ENCODE measurements at places on chromosomes 5 and 9. TPM values are rescaled to one million over a fixed set of nuclear protein-coding genes. Genes with fewer than 3 reads are reported as not detected.

- no peak for DNase-seq
Observed at GRCh38 chr9:93513606-93514005, 60.2 kb upstream of the FAM120AOS start.

DNA sequence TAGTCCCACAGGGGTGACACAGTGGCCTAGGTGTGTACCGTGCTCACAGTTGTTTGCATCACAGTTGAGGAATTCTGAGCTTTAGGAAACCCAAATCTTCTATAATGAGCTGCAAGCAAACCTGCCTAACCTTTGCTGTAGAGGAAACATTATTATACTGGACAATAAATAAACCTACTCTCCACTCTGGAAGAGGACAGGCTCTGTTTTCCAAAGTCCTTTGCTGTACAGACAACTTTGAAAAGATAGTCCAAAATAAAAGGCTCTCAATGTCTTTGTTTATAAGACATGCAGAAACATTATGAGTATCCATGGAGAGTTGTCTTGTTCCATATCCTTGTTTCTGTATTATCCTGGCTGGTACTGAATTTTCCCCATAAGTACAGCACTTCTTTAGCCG, 29.4 kb downstream of the ZNF131 start:
- no peak for DNase-seq

DNA sequence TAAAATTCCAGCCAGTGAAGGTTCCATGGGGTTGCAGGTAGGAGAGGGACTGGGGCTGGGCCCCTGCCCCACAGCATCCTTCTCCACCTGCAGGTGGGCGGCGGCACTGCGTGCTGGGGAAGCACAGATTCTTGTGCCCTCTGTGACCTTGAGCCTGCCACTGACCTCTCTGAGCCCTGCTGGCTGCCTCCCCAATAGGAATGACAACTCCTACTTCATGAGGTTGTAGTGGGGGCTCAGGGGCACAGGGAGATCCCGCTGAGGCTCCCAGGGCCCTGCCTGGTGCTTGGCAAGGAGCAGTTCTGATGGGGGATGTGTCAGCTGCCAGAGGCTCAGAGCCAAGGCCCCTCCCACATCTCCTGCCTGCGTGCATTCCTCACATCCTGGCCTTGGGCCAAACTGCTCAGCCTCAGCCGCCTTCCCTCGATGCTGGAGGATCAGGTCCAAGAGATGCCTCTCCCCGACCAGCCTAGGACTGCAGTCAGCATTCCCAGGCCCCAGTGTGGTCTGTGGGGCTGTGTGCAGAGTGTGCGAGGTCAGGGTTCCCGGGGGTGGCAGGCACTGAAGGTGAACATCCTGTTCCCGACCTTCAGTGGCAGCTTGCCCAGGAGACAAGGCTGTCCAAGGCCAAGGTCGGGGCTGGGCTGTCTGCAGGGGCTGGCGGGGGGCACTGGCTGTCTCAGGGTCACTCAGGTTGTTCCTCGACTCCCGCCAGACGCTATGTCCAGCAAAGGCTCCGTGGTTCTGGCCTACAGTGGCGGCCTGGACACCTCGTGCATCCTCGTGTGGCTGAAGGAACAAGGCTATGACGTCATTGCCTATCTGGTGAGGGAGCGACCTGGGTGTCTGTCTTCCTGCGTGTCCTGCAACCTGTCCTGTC, 7.0 kb downstream of the ASS1 start:
- peak; percentile 88 for DNase-seq

GRCh38 chr9:85089188-85089969, 419.9 kb downstream of the NTRK2 start:
- DNase-seq: no peak

DNA sequence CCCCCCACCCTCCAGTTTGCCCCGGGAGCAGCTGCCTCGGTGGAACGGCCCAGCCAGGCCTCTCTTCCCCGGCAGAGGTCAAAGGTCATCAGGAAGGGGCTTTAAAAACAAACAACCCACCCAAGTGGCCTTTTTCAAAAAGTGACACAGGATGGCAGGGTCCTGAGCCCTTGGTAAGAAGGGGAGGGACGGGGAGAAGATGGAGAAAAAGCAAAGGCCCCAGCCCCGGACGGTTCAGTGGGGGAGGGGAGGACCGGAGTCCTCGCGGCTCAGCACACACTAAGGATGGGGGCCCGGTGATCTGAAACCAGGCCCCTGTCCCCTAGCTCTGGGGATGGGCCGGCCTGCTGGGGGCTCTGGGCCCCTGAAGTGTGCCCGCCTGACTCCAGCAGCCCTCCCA, 1.1 kb downstream of the PRRX2 start:
- DNase-seq: no peak

DNA sequence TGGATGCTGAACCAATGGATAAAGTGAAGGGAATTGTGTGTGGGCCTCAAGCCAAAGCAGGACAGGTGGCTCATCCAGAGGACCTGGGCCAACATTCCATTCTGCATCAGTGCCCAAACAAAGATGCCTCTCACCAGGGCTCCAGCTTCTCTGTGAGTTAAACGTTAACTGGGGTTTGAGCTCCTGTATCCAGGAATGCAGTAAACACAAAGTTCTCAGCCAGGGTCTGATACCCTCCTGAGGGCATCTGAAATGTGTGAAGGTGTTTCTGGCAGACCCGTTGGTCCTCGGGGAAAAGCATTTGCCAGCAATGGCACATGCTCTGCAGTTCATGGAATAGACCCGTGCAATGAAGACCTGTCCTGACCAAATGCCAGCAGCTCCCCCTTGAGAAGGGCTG, 33.9 kb upstream of the AOPEP start:
- DNase-seq: no peak

DNA sequence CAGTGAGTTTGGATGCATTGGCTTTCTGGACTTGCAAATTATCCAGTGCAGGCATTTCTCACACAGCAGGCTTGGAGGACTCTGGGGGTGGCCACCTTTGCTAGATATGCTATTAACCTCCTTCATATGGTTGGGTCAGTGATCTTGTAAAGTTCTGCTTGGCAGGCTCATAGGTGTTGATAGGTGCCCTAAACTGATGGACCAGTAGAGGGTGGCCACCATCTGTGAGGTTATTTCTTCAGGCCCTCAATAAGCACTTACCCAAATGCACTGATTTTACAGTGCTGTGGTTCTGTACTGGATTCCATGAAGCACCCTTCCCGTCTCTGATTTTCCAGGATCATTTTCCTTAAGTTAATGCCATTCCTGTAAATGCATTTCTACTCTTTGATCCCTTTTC, 216.3 kb downstream of the COMMD10 start:
- no peak for DNase-seq

DNA sequence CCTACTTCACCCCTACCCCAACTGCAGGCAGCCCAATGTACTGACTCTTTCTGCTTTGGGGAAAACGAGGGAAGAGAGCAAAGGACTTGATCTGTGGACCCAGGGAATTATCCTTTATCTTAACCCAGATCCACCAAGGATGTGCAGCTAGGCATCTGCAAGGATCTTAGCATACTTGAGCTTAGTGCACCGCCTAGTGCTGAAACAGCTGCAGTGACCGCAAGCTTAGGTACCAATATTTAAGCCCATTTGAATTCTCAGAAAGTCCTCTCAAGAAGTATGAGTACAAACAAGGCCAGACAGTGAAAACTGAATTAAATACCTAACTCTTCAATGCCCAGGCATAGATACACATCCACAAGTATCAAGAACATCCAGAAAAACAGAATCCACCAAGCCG, 576.7 kb upstream of the ADAMTS16 start:
- DNase-seq: peak; percentile 76

DNA sequence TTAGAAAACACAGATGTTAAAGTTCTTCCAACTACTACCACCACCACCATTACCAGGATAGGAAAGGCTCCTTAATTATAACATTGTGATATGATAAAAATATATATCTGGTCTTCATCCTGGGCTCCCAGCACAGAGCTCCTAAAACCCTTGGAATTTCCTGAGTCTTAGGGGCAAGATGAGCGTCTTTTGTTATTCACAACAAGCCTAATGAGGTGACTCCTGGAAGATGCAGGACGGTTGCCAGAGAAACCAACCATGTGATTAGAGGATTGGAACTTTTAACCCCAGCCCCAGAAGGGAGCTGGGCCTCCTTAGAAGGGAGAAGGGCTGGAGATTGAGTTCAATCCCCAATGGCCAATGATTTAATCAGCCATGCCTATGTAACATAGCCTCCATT, 148.0 kb upstream of the ADRA1B start:
- DNase-seq: no peak

GRCh38 chr5:57721226-57721625, 238.6 kb upstream of the ACTBL2 start:
- no peak for DNase-seq

DNA sequence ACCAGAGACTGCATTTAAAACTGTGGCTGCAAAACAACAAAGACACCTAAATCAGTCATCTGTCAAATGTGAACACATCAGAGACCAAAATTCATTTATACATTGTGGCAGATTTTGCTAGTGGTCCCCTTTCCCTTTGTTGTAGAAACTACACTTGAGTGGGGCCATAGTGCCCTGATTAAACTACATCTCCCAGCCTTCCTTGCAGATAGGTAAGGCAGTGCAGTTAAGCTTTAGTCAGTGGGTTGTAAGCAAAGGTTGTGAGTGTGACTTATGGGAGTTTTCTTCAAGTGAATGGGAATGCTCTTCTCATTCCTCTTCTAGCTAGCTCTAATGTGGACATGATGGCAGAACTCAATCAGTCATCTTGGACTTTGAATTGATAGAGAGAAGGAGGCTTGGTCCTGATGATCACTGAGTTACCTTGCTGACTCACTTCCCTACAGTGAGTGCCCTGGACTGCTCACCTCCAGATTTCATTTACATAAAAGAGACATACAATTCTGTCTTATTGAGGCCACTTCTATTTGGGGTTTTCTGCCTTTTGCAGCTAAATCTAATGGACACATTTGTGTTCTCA, 35.2 kb upstream of the SPARC start:
- DNase-seq: no peak

GRCh38 chr9:93590609-93591234, 14.3 kb downstream of the PHF2 start:
- DNase-seq: no peak

GRCh38 chr9:84793251-84793650, 123.7 kb downstream of the NTRK2 start:
- DNase-seq: no peak

- DNase-seq: no peak
Observed at GRCh38 chr5:29935371-29935770, 1258.1 kb upstream of the CDH6 start.

DNA sequence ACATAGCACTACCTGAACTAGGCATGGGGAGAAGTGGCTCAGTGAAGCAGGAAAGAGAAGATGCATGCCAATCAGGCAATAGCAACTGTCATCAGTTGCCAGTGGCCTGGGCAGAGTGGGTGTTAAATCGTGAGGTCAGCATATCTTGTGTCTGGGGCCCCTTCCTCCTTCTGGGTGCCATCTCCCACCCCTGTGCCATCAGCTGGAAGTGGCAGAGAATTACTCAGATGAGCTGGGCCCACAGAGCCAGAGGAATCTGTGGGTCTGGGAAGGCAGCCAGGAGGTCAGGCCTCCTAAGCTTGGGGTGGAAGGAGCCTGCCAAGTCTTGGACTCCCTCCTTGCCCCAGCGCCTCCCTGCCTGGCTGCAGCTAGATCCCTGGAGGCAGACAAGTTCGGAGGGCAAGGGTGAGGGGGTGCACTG, 66.5 kb downstream of the GALNT12 start:
- DNase-seq: peak; percentile 57

GRCh38 chr5:16869821-16870796, 66.0 kb downstream of the MYO10 start:
- peak; percentile 75 for DNase-seq

- no peak for DNase-seq
Observed at GRCh38 chr9:79409182-79409823, 162.5 kb upstream of the TLE4 start.

GRCh38 chr5:57816108-57816507, 333.5 kb upstream of the ACTBL2 start:
- peak; percentile 69 for DNase-seq

DNA sequence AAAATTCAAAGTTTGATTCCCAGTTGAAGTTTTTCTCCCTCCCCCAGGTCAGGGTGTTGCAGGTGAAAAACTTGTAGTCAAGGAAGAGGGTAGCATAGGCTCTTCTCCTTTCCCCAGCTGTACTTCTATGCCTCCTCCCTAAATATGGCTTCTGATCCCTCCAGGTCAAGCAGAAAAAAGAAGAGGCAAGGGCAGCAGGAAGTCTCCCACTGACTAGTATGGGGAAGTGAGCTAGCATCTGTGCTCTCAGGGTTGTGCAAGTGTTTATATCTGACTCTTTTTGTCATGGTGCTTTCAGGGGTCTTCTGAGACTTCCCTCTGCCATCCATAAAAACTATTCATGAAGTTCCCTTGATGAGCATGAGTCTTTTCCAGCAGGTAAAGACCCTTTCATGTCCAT, 76.0 kb downstream of the ATPSCKMT start:
- no peak for DNase-seq

Gene SPATA31A3
- not detected for total RNA-seq

Gene MRPS27
- total RNA-seq: 88.0 TPM

Gene PCDHB12
- 5.6 TPM for total RNA-seq

Gene TMC1
- not detected for total RNA-seq

Gene SYK
- 0.99 TPM for total RNA-seq

Gene GRXCR2
- total RNA-seq: not detected

Gene HTR4
- not detected for total RNA-seq

Gene ARHGEF28
- total RNA-seq: 1.7 TPM

Gene NEURL1B
- total RNA-seq: 1.6 TPM

Gene PCDHA2
- total RNA-seq: 0.72 TPM

Gene FKTN
- 11.9 TPM for total RNA-seq

Measured in H4 (cell line).